NCI-H1092 treated with DMSO at 0.1 percent for 48 hours (cell line): ENCODE measurements at places on chromosomes 5 and 9.

GRCh38 chr5:59187857-59188256 is 605.0 kb downstream of the RAB3C start:
- no peak for DNase-seq

DNA sequence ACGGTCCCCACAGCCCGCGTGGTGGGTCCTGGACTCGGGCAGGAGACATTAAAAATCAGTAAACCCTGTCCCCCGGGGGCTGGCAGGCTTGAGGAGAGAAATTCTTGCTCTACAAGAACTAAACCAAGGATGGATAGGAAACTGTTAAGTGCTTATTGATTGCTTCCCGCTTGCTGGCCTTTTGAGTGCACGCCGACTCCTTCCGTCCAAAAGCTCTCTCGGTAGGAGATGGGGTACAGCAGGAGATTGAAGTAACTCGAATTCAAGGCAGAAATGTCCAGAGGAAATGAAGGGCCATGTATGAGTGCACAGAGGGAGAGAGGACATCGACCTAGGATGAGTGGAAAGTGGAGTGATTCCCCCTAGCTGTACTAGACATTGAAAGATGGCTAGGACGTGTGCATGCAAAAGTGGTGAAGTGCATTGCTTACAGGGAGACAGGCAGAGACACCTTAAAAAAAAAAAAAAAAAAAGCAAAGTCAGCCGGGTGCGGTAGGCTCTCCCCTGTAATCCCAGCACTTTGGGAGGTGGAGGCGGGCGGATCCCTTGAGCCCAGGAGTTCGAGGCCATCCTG is 923 bp downstream of the RECK start:
- DNase-seq = peak; percentile 37

DNA sequence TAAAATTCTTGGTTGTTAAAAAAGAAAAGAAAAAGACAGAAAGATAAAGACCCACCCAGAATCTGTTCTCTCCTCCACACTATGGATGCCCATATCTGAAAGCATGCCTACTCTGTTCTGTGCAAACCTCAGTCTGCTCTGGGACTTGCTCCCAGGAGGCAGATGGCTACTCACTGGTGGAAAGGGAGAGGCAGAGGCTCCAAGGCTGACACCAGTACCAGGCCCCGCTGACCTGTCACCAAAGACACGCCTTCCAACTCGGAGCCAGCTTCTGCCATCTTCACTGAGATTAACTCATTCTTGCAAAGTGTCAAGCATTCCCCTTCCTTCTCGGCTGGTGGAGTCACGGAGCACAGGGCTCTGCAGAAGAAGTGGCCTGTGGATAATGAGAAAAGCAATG is 21.6 kb downstream of the SH3TC2 start:
- DNase-seq = no peak

- no peak for DNase-seq
Measured at GRCh38 chr5:76607353-76607871, 15.8 kb downstream of the F2RL2 start.

- DNase-seq = no peak
Measured at GRCh38 chr5:21219966-21220365, 1232.0 kb upstream of the CDH18 start.

DNA sequence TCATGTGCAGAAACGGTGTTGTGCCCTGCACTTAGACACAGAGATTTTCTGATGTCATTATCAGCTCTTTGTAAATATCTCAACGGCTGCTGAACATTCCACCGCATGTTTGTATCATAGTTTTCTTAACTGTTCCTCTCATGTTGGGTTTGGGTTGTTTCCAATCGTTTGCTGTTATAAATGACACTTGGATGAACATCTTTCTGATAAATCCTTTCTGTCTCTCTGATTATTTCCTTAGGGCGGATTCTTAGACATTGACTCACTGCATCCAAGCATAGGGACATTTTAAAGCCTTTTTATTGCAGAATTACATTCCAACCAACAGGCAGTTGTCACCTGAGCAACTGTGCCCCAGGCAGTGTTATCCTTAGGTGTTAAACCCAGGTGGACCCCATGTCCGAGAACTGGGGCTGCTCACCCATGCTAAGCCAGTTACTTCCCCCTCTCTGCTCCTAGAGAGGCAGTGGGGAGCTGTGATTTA is 28.5 kb downstream of the COL5A1 start:
- DNase-seq = no peak

DNA sequence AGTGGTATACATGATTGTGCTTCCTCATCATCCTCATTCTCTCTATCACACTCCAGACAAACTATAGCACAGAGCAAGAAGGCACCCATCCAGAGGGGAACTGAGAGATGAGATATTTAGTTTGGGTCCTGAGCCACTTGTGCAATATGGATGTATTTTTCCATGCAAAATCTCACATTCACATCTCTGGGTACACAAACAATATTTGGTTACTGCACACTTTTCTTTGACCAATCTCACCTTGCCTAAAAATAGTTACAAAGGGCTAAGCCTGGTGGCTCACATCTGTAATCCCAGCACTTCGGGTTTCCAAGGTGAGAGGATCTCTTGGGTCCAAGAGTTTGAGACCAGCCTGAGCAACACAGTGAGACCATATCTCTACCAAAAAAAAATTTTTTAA is 120.3 kb downstream of the SIL1 start:
- DNase-seq = no peak

- DNase-seq = no peak
Measured at GRCh38 chr9:127897193-127897692, 2.2 kb downstream of the ST6GALNAC6 start.

DNA sequence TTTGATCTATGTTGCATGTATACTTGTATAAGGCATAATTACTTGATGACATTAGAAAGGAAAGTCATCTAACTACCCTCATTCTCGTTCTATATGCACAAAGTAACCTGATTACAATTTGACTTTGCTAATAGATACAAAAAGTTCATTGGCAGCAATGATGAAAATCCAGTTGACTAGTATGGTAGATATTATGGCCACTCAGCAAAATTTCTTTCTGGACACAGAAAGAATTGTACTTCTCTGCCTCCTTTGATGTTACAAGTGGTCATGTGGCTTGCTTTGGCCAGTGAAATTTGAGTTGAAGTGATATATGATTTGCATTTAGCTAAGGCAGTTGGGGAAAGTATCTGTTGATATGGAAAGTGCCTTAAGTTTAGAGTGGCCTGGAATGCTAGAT is 723.7 kb upstream of the ARRDC3 start:
- no peak for DNase-seq

DNA sequence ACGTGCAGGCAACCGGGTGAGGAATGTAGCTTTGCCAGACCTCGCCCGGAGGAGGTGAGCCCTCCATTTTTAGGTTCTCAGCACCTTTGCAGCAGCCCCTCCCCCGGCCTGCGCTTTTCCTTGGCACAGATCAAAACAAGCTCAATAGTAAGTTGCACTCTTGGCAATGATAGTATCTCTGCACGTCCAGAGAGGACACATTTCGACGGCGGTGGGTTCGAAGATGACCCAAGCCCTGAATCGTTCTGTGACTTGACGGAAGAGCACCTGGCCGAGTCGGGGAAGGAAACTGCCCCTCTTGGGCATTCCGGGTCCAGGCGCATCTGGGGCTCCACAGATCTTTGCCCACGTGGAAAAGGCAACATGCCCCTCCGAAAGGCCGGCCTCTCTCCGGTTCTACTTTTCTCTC is 904 bp downstream of the GDNF start:
- no peak for DNase-seq

GRCh38 chr5:21397693-21398092 is 1409.7 kb upstream of the CDH18 start:
- no peak for DNase-seq

- DNase-seq = no peak
Measured at GRCh38 chr9:130191749-130192120, 19.5 kb downstream of the NCS1 start.
